ENCODE measurements at places on chromosomes 2 and 18.

DNA sequence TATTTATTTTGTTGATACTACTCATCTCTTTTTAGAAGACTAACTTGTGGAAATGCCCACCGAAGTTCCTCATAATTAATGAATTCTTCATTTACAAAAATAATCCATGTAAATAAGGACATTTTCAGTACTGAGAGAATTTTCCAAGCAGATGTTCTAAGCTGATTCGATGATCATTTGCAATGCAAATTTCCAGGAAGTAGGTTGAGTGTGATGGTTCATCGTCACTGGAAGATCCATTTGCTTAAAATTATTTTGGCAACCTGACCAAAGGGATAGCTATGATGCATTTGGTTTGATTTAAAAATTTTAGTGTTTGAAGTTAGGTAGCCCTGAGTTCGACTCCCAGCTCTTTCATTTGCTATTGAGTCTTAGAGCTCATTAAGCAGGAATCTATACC, 257.3 kb upstream of the RASGRP3 start:
- no peak for DNase-seq

- DNase-seq: no peak
These were observed 28.9 kb upstream of the ARMC9 start for GRCh38 chr2:231169488-231169887.

DNA sequence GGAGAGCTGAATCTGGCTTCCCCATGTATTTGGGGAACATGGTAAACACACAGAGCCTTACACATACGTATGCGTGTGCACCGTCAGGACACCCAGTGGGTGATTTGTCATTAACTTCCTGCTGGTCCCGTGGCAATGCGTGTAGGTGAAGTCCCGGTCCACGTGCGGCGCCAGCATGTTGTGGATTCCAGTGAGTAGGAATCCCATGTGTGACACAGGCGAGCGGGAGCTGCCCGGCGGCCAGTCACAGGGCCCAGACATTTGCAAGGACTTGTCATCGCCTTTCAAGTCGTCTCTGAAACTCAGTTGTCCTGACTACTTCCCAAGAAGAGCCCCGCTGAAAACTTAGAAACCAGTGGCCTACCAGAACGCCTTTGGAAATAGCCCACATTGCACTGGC, 102.0 kb downstream of the RNF144A start:
- no peak for DNase-seq

GRCh38 chr2:65199891-65200290, 27.7 kb upstream of the ACTR2 start:
- DNase-seq: no peak

DNA sequence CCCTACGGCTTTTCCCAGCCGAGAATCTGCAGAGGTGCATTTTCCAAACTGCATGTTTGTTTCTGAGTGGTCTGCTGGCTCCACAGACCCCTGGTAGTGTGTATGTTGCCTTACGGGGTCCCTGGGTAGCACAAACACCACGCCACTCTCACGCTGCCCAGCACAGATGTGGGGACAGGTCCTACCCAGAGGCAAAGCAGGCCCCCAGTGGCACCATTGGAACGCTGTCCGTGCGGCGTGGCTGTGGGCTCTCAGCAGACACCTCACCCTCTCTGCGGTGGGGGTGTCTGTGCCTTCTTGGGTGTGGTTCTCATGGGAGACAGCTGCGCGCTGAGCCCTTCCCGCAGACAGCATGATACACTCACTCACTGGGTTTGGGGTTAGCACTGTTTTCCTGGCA, 137.4 kb downstream of the NFATC1 start:
- peak; percentile 18 for DNase-seq

- no peak for DNase-seq
These were observed 7.2 kb upstream of the ITGAV start for GRCh38 chr2:186582698-186583097.

- no peak for DNase-seq
These were observed 398.5 kb downstream of the CDH2 start for GRCh38 chr18:27778441-27778840.

GRCh38 chr18:40769786-40770185, 1185.2 kb upstream of the PIK3C3 start:
- DNase-seq: no peak

DNA sequence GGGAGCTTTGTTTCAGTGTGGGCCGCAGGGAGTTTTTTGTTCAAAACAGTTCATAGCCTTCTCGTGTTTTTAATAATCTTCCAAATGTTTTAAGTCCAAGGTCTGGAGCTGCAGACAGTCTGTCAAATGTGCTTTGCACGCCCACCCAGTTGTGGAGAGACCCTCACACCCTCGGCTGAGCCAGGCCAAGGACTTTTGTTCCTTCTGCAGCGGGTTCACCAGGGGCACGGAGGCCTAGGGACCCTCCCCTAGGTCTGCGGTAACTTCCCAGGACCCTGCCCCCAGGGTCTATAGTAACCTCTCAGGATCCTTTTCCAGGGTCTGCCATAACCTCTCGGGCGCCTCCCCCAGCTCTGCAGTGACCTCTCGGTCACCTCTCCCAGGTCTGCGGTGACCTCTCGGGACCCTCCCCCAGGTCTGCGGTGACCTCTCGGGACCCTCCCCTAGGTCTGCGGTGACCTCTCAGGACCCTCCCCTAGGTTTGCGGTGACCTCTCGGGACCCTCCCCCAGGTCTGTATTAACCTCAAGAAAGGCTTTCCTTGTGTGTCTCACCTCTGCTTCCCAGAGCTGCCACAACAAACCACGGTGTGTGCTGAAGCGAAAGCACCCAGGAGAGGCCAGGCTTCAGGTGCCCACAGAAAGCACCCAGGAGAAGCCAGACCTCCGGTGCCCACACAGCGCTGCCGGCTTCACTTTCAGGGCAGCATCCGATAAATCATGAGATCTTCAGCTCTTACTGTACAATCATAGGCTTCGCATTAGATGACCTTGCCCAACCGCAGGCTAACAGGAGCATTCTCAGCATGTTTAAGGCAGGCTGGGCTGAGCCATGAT, 301.9 kb upstream of the SALL3 start:
- DNase-seq: no peak

GRCh38 chr18:30860741-30861140, 181.8 kb downstream of the DSC3 start:
- no peak for DNase-seq

GRCh38 chr18:5500158-5500939, 43.4 kb downstream of the EPB41L3 start:
- no peak for DNase-seq

DNA sequence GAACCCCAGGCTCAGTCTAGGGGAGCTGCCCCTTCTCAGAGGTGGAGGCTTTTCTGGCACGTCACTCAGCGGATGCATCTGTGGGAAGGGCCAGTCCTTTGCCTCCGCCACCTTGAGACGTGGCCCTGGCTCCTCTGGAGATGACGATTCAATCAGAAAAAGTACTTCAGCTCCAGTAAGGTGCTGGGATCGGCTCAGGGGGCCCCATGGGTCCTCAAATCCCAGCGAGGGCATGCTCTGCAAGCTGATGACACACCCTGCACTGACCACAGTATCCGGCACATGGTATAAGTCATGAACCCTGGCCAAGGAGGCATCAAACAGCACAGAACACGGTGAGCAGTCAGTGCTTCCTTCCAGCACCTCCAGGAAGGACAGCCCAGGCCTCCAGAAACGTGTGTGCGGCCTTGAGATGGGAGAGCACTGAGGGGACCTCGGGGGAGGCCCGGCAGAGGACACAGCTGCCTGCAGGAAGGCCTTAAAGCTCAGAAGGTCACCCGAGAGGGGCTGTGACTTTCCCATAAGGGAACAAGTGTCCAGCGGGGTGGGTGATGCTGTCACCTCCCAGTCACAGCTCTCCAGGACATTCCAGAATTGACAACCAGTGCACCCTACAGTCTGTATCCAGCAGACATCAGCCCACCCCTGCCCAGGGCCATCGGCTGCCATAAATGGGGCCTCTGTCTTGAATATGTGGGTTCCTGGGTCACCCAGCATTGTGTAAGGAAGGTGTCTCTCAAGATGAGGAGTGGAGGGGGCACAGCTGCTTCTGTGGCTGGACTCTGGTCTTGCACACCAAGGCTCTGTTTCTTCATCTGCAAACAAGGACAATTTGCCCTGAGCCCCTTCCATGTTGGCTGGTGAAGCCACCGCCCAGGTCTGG, 205.8 kb downstream of the NDUFA10 start:
- DNase-seq: no peak

DNA sequence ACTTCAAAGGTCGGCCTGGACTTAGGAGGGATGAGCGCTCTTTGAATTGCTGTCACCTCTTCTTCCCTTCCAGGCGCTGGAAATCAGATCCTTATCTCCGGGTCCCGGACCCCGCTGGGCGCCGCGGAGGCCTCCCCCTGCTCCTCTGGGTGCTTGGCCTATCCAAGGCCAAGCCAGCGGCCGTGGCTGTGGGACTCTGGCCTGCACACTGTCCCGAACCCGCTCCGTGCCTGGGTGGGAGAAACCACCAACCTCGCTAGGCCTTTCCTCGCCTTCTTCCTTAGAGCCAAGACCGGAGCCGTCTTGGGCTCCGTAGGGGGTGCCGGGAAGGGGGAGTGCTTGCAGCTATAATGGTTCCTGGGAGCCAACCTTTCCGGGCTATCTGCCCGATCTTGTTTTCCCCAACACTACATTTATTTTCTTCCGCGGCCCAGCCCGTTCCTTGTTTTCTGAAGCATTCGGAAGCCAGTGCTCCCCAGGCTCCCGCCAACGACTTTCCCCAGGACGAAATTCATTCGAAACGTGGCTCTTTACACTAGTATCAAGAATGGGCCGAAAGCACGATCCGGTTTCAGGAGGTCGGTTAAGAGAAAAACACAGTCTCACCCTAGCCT, 2.4 kb downstream of the OSR1 start:
- peak; percentile 42 for DNase-seq

DNA sequence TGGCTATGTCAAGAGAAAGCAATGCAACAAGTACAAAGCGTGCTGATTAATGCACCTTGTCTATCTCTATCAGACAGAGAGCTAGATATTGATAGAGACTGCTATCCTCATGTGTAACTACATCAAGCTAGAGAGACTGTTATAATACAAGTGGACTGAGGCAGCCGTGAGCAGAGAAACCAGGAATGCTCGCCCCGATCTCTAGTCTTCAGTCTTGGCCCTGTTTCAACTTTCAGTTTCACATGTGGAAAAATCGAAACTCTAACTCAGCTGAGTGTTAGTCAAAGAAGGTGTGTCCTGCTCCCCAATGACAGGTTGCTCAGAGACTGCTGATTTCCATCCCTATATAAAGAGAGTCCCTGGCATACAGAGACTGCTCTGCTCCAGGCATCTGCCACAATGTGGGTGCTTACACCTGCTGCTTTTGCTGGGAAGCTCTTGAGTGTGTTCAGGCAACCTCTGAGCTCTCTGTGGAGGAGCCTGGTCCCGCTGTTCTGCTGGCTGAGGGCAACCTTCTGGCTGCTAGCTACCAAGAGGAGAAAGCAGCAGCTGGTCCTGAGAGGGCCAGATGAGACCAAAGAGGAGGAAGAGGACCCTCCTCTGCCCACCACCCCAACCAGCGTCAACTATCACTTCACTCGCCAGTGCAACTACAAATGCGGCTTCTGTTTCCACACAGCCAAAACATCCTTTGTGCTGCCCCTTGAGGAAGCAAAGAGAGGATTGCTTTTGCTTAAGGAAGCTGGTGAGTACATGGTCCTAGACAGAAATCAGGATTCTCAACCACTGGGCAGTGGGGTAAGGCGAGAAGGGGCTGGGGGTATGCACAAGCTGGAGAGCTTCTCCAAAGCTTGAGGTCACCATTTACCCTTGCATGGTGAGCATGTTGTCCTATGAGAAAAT, at the start of gene RSAD2:
Gene RSAD2 (plus strand): TSS at position 376 of the 903 bp plus-strand sequence. CDS start 24 bp downstream, at position 400.
- DNase-seq: peak; percentile 30

- DNase-seq: no peak
These were observed 266.3 kb upstream of the SLC14A2 start for GRCh38 chr18:45349019-45349418.

- no peak for DNase-seq
These were observed 408.7 kb upstream of the KCNH7 start for GRCh38 chr2:163247156-163247846.

DNA sequence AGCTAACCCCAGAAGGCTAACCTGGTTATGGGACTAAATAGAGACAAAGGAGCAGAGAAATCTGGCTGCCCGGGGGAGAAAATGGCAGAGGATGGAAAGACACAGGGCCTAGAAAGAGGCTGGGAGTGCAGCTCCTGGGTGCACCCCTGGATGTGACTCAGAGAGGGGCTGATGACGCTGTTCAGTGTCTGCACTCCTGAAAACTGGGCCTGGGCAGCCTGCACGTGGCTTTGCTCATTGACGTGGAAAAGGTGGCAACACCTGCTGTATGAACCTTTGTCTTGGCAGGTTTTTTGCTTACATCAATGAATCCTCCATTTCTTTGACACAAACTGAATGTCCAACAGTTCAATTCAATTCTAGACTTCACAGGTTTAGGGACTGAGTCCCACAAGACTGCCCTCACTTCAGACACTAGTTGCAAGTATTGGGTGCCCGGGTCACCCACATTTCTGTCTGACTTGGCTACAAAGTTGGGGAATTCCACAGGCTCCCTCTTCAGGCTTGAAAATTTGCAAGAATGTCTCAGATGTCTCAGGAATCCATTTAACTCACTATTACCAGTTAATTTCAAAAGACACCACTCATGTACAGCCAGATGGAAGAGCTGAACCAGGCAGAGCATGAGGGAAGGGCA, 47.3 kb upstream of the PUM2 start:
- DNase-seq: no peak

DNA sequence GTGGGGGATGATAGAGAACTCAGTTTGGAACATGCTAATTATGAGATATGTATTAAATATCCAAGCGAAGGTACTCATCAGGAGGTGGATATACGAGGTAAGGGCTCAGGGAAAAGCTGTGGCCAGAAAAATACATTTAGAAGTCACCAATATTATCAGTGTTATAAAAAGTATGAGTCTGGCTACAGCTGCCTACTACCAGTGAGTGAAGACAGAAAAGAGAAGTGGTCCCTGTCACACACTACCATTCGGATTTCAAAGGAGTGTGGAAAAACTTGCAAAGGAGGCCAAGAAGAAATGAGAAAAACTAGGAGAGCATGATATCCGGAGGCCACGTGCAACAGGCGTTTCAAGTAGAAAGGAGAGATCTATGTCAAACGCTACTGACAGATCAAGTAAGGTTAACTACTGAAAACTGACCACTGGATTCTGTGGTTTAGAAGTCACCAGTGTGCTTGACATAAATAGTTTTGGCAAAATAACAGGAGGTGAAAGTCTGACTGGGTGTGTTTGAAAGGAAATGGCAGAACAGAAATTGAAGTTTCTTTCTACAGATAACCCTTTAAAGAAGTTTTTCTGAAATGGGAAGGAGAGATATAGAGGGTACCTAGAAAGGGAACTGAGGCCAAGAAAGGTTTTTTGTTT, 118.7 kb upstream of the DNMT3A start:
- no peak for DNase-seq

DNA sequence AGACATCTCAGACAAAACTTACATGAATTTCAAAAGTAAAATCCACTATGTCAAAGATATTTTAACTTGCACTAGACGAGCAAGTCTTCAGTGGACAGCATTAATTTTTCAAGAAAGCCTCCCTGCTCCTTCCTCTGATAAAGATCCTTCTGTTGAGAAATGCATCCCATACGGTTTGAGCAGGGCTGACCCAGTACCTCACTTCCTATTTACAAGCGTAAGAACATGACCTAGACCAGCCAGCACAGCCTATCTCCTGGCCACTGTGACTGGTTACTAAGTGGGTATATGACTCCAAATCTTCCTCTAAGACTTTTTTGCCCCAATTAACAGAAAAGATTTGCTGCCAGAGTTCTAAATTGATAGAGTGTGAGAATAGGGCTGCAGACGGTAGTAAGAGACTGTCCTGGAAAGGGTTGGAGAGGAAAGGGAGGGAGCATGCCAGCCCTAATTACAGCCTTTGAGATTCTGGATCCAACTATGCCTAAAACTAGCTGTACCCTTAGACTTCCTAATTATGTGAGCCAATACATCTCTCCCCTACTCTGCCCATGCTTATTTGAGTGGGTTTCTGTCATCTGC, 108.4 kb downstream of the PRELID3A start:
- no peak for DNase-seq

- no peak for DNase-seq
These were observed 99.1 kb downstream of the MREG start for GRCh38 chr2:215914054-215914776.

Data from femur (tissue), 1 donor.